ENCODE measurements at places on chromosomes 7 and 10.
A peak's percentile ranks its signal among the peaks of the same experiment; 100 is the strongest.

DNA sequence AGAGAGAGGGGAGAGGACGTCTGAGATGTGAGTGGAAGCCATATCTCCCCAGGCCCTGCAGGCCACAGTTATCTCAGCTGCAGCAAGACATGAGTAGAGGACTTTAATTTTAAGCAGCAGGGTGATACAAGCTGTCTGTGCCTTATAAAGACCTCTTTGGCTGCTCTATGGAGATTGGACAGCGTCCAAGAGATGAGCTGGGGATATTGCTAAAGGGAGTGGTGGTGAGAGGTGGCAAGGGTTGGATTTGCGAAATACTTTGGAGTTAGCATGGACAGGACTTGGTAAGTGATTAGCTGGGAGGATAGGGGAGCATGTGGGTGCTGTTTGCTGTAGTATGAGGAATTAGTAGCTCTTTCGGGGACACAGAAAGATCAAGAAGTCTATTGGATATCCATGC lies 191.8 kb downstream of the CACNB2 start:
- no peak for DNase-seq

DNA sequence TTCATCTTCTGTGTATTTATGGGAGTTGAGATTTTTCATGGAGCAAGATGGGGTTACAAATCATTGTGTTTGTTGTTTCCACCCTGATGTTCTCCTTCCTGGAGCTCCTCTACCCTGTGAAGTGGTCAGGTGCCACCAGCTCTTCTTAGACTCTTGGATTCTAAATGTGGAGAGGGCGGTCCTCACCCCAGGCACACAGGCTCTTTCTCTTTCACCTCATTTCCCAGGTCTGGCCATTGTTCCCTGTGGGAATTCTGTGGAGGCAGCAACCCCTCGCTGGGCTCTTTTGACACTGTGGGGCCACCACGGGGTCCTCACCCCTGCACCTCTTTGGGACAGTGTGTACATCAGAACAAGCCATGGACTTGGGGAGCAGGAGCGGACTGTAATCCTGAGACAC lies 95.9 kb downstream of the TRRAP start:
- no peak for DNase-seq

GRCh38 chr10:3347413-3348182 lies 175.0 kb upstream of the PITRM1 start:
- no peak for DNase-seq

DNA sequence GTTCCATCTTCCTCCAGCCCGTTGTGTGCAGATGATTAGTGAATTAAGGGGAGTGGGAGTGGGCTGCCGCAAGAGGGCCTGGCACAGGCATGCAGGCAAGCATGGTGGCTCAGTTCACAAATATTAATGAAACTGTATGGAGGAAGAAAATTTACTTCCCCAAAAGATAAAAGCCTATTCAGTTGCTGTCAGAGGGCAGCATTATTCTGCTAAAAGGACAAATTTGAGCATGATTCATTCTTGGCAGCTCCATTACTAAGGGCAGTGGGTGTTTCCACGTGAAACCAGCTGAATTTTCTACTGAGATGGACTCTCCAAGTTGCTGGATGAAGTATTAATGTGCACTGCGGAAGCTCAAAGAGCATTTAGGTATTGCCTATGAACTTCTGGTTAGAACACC lies 90.9 kb upstream of the WDR11 start:
- no peak for DNase-seq

DNA sequence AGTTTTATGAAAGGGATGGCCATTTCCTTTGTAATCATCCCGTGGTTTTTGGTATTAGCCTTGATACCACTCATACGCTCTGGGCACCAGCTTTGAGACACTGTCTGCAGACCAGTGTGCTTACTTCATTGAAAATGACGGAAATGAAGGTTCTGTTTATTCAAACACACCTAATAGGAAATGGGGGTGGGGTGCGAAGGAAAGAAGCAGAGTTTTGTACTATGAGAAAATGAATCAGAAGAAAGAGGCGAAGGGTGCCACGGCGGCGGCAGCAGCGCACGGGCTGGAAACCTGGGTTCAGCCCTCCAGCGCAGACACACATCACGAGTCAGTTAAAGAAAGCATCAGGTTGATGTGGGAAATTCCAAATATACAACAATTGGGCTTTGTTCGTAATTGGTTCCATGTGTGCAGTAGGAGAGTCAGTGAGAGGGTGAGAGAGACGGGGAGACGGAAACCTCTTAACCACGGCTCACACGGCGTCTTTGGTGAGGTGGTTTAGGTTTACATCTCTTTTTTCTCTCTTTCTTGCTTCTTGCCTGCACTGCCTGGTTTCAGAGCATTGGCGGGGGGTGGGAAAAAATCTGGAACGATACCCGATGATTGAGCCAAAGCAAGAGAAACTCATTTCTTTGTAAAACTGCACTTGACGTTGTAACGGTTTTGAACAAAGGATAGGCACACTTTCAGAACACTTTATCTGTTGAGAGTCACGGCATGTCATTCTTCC lies 321.2 kb downstream of the FRMD4A start:
- DNase-seq, result peak; percentile 10

- DNase-seq, result no peak
Measured at GRCh38 chr7:98727146-98727709, 110.1 kb downstream of the NPTX2 start.

DNA sequence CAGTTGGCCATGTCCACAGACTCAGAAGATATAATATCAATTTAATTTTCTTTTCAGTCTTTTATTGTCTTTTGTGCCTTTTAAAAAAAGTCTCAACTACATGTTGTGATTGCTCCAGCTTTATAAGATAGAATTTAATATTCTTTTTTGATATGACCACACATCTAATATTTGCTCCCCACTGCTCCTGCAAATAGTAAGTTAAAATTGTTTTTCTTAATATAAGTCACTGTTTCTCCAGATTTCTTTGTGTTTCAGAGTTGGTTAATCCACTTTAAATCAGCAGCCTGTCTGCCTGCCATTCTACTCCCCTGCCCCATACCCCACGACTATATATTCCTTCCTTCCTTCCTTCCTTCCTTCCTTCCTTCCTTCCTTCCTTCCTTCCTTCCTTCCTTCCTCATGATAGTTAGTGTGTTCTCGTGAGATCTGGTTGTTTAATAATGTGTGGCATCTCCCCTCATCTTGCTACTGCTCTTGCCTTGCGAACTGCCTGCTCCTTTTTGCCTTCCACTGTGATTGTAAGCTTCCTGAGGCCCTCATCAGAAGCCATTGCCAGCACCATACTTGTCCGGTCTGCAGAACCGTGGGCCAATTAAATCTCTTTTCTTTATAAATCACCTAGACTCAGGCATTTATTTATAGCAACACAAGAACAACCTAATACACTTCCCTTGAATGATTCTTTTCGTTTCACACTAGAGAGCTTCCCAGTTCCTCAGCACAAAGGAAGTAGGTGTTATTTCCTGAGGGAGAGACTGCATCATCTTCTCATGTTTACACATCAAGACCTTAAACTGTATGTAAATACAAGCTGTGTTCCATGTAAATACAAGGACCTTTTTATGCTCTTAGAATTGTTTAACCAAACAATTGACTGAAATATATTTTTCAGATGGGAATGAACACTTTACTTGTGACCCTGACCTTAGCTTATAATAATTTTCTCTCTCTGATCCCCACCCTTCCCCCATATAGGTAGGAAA lies 24.5 kb downstream of the TAS2R16 start:
- DNase-seq, result no peak

DNA sequence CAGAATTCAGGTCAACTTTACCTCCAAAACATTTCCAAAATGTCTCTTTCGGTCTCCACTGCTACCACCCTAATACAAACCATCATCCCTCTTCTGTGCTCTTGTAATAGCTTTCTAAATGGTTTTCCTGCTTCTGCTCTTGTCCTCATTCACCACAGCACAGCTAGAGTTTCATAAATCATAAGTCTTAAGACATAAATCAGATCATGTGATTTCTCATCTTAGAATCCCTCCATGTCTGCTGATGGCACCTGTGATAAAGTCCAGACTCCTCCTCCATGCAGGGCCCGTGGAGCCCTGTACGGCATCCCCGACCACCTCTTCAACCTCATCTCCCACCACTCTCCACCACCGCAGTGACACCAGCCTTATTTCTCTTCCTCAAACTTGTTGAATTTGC lies 212.3 kb upstream of the MKLN1 start:
- no peak for DNase-seq

- no peak for DNase-seq
Measured at GRCh38 chr7:25821225-25821624, 330.8 kb upstream of the NFE2L3 start.
